ENCODE measurements at places on chromosomes 6 and 20. TPM values are rescaled to one million over a fixed set of nuclear protein-coding genes. Genes with fewer than 3 reads are reported as not detected.

- no peaks in the 10 kb centered on the region for H3K4me1 ChIP-seq
- no peak overlapping the region for H3K27ac ChIP-seq
- no peak overlapping the region for H3K4me3 ChIP-seq
- no peaks in the 10 kb centered on the region for H3K36me3 ChIP-seq
- no peaks in the 10 kb centered on the region for H3K27me3 ChIP-seq
Measured at GRCh38 chr6:156102129-156102528, 646.5 kb upstream of the NOX3 start.

DNA sequence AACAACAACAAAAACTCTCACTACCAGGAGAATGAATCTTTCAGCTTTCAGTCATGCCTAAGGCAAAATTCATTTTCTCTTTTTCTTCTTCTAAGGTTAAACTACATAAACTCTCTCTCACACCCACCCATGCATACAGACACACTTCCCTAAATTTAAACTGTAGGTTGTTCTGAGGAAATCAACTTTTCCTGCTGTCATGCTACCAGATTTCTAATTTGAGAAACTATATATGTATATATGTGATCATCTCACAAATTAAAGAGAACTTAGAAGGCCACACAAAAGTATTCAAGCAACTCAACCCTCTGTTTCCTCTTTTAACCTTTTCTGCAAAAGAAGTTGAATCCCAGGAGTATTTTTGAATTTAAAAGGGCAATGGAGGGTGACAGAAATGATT, 532.5 kb downstream of the KIF16B start:
- H3K36me3 ChIP-seq = no peaks in the 10 kb centered on the region
- H3K4me1 ChIP-seq = no peaks in the 10 kb centered on the region
- H3K27ac ChIP-seq = no peak overlapping the region
- no peak for DNase-seq

GRCh38 chr6:1381481-1382330, 7.7 kb upstream of the FOXF2 start:
- H3K27me3 ChIP-seq = peaks cover 52% of the 10 kb centered on the region
- H3K36me3 ChIP-seq = no peaks in the 10 kb centered on the region
- H3K4me3 ChIP-seq = no peak overlapping the region
- H3K4me1 ChIP-seq = peaks cover 8% of the 10 kb centered on the region
- H3K27ac ChIP-seq = no peak overlapping the region

GRCh38 chr6:101545191-101545590, 151.7 kb downstream of the GRIK2 start:
- H3K4me1 ChIP-seq = no peaks in the 10 kb centered on the region
- no peak overlapping the region for H3K4me3 ChIP-seq

DNA sequence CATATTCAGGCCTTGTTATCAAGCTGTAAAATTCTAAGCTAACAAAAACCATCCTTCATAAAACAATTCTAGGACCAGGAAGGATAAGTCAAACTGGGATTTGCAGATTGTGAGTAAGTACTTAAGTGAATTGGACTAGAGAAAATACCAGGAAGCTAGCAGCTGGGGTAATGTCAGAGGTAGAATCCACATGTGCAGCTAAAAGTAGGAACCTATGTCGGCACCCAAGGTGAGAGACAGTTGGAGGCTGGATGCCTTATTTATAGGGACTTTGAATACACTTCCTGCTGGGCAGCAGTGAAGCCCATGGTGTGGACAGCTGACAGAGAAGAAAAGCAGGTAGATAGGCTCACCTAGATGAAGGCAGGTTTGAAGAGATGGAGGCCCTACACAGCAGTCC, 127.3 kb downstream of the FLRT3 start:
- H3K27ac ChIP-seq = no peak overlapping the region
- no peaks in the 10 kb centered on the region for H3K27me3 ChIP-seq
- no peak overlapping the region for H3K4me3 ChIP-seq
- no peaks in the 10 kb centered on the region for H3K4me1 ChIP-seq
- DNase-seq = no peak

DNA sequence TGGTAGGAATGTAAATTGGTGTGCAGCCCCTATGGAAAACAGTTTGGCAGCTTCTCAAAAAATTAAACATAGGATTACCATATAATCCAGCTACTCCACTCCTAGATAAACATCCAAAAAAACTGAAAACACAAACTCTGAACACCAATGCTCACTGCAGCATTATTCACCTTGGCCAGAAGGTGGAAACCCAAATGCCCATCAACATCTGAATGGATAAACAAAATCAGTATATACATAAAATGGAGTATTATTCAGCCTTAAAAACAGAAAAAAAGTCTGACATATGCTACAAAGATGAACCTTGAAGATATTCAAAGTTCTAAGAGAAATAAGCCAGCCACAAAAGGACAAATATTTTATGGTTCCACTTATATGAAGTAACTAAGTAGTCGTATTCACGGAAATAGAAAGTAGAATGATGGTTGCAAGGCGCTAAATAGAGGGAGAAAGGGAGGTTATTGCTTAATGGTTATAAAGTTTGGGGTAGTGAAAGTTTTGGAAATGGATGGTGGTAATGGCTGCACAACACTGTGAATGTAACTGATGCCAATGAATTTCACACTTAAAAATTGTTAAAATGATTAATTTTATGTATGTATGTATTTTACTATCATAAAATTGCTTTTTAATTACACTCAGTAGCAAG, 4.0 kb downstream of the PHF10 start:
- no peak for DNase-seq
- H3K27me3 ChIP-seq = no peaks in the 10 kb centered on the region
- H3K27ac ChIP-seq = no peak overlapping the region
- peaks cover 6% of the 10 kb centered on the region for H3K36me3 ChIP-seq

DNA sequence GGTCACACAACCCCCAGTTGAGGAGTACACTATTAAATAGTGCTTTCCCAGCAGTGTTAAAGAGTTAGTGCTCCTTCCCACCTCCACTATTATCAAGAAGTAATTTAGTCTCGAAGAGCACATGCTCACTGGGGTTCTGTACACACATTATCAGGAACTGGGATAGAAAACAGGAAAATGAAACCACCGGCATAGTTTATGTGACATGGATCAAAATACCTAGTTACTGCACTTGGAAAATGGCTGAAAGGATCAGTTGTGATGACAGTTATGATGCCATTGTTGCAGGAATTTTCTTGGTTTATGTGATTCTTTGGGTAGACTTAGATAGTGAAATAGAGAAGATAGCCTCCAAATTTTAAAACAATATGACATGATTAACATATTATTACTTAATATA, 152.9 kb downstream of the AKAP7 start:
- no peaks in the 10 kb centered on the region for H3K27me3 ChIP-seq
- no peak overlapping the region for H3K27ac ChIP-seq
- no peaks in the 10 kb centered on the region for H3K36me3 ChIP-seq
- H3K4me1 ChIP-seq = peaks cover 27% of the 10 kb centered on the region

The ABHD16B gene
- total RNA-seq = not detected

The PNLDC1 gene
- total RNA-seq = 0.39 TPM

DNA sequence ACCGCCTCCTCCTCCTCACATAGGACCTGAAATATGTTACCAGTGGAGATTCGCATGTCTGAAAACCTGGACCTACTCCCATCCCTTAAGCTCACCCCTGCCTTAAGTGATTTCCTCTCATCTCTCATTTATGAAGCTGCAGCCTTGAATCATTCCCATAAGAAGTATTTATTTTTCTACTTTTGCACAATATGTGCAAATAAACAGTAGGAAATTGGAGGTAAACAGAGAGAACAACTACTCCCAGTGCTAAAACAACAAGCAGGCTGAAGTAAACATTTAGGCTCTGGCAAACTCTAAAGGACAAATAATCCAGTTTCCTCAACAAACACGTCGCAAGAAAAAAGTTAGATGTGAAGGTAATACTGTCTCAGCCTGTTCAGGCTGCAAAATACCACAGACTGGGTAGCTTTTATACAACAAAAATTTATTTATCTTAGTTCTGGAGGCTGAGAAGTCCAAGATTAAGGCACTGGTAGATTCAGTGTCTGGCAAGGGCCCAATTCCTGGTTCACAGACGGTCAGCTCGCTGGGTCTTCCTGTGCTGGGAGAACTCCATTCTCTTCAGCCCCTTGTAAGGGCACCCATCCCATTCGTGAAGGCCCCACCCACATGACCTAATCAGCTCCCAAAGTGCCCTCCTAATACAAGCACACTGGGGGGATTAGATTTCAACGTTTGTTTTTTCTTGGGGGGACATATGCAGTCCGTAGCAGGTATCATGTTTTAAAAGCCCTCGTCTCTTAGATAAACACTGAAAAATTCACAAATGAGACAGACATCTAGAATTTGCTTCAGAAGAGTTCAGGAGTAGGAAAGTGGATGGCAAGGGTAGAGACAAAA, 15.6 kb downstream of the SPATA2 start:
- H3K4me3 ChIP-seq = no peak overlapping the region
- no peaks in the 10 kb centered on the region for H3K27me3 ChIP-seq
- no peaks in the 10 kb centered on the region for H3K4me1 ChIP-seq

- H3K4me3 ChIP-seq = no peak overlapping the region
- H3K27ac ChIP-seq = no peak overlapping the region
- no peak for DNase-seq
- no peaks in the 10 kb centered on the region for H3K36me3 ChIP-seq
- H3K4me1 ChIP-seq = no peaks in the 10 kb centered on the region
- no peaks in the 10 kb centered on the region for H3K27me3 ChIP-seq
Measured at GRCh38 chr6:1703923-1704322, 94.2 kb downstream of the FOXC1 start.

The FBXO9 gene
- 62.7 TPM for total RNA-seq

The C6orf58 gene
- not detected for total RNA-seq

The ZNF165 gene
- total RNA-seq = 1.6 TPM
